ENCODE measurements at places on chromosomes 4 and X.

DNA sequence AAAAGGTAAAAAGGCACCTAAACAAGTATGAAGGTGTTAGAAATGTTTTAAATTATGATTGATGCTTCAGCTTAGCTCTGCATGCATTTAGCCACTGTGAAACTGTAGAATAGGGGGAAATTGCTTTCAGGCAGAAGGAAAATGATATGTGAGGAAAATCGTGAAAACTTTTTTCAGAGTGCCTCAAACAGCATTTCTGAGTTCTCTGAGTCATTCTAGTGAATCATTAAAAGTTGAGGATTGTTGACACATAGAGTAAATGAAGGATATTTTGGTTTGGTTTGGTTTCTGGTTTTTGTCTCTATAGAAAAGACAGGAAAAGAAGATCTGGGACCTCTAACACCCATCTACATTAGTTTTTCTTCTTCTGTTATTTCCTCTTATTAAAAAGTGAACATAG is 332.5 kb upstream of the TRAM1L1 start:
- DNase-seq: no peak

GRCh38 chr4:140720387-140721304 is 35.5 kb downstream of the TBC1D9 start:
- DNase-seq: peak; percentile 41

DNA sequence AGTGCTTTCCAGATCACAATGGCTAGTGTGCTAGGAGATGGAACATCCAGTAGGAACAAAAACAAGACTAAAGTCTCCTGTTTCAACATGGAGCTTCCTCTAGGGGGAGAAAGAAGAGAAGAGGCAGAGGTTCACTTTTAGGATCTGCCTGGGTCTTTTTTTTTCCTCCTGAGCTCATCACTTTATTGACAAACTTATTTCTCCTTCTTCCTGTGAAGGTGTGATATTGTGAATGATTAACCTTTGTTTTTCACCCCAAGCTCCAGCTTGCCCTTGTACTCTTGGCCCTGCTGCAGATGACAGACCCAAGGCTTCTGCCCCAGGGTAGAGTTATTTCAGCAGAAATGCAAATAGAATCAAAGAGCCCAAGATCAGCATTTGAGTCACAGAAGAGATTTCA is 13.5 kb downstream of the PAGE4 start:
- DNase-seq: no peak

- no peak for DNase-seq
Measured at GRCh38 chrX:116111497-116111896, 59.0 kb upstream of the AGTR2 start.

DNA sequence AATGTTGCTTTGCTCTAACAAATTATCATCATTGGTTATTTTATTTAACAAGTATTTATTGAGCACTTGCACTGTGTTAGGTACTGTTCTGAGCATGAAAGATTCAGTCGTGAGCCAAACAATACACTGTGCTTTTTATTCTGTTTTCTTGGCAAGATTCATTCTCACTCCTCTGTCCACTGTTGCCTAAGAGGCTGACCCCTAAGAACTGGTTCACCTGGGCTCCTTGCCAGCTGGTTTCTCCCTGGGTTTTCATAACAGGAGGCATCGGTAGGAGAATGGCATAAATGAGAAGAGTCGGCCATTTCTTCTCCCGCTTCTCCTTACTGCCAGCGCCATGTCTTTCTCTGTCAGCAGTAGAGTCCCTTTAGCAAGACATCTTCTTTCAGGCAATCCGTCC is 243.7 kb upstream of the DIAPH2 start:
- DNase-seq: no peak

GRCh38 chrX:7083468-7084396 is 63.8 kb upstream of the STS start:
- DNase-seq: peak; percentile 52

- DNase-seq: no peak
Measured at GRCh38 chrX:97011540-97011939, 127.8 kb downstream of the RPA4 start.

DNA sequence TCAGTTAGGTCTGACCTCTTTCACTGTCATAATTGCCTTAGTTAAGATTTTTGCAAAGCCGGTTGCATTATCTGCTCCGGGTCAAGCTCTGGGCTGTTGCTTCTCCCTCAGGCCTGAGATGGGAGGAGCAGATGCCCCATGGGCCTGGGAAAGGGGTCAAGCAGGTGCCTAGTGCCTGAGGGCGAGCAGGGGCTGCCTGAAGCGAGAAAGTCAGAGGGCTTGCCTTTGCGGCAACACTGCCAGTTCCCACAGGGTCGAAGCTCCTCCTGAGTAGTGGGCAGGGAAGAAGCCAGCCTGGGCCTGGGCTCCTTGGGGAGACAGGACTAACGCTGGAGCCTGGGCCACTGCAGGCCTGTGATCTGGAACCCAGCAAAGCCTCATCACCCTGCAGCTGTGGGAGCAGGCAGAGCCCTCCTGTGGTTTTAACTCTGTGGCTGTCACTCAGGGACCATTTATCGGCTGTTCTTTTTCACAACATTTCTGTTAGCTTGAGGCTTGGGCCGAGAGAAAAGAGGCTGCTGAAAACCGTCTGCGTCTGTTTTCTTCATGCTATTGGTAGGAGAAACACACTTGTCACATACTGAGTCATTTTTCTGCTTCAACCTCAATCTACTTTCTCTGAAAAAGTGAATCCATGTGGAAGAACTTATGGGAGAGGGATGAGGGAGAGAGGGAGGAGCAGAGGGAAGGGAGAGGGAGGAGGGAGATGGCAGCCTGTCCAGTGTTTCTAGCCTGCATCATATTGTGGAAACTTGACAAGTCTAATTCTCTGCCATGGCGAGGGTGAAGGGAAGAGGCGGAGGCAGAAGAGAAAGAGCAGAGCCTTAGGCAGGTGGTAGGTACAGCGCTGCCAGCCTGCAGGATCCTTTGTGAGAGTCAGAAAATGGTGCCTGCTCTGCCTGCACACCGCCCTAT is 68.4 kb downstream of the RHOH start:
- peak; percentile 76 for DNase-seq

- DNase-seq: no peak
Measured at GRCh38 chr4:121980643-121981042, 28.8 kb upstream of the TRPC3 start.

- no peak for DNase-seq
Measured at GRCh38 chr4:182885738-182886077, 31.5 kb downstream of the DCTD start.

DNA sequence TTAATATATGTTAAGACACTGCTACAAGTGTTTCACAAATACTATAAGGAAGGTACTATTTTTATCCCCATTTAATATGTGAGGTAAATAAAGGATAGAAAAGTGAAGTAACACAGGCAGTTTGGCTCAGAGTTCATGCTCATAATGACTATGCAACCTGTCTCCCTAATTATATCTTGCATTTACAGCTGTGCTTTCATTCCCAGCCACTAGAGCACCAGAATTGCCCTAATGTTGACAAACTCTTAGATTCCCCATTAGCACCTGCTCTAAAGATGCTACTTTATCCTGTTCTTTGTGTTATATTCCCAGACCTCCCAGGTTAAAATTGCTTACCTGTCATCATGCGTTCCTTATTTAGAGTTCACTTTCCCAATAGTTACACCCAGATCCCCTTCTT is 833.6 kb downstream of the CCSER1 start:
- DNase-seq: peak; percentile 35

Measured in OCI-M1 (cell line).